ENCODE measurements at places on chromosomes 1 and 21. TPM values are rescaled to one million over a fixed set of nuclear protein-coding genes. Genes with fewer than 3 reads are reported as not detected.

- peak; percentile 95 for DNase-seq
Observed at GRCh38 chr1:45583666-45584350, at the start of gene NASP. NASP (plus strand) TSS chr1:45584041; CDS start chr1:45584147, 106 bp downstream.

DNA sequence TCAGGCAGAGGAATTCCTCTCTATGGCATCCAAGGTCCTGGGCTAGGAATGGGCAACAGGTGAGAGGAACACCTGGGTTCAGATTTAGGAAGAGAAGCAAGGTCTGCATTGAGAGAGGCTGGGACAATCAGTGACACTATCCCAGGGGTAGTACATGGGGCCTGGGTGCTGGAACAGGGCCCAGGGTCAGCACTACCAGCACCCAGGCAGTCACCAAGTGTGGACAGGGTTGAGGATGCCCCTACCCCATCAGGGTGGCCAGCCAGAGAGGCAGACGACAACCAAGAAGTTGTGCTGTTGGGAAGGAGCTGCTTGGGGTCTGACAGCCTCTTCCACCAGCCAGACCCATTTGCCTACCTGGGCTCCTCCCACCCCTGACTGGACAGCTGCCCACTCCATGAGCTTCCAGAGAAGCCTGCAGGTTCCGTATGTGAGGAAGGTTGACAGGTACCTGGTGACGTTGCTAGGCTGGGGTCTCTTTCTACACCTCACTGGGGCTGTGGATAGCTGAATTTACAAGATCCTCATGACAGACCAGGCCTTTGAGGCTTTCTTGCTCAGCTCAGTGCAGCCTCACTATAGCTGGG is 13.9 kb downstream of the CYP4A11 start:
- no peak for DNase-seq

Gene RUNX3
- total RNA-seq, result 18.7 TPM

- no peak for DNase-seq
Observed at GRCh38 chr1:16018749-16019643, 1.2 kb upstream of the HSPB7 start.

Gene FMOD
- total RNA-seq, result 36.6 TPM

DNA sequence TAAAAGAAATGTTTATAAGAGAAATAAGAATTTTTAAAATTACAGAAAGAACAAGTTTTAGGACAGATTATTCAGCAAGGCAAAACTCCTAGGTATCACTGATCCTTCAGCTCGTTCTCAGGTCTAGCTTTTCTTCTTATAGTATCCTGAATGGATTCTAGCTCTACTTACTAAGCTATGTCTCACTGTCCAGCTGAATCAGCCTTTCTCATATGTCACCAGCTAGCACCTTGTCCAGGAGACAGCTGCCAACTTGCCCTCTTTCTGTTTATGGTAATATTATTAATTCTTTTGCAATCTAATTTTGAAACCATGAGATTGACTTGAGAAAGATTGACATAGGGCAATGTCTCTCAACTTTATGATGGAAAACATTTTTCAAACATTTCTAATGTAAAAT is 159.9 kb downstream of the LYPLAL1 start:
- DNase-seq, result no peak

GRCh38 chr1:7676274-7676945 is 94.7 kb upstream of the VAMP3 start:
- DNase-seq, result no peak

GRCh38 chr1:97384294-97384968 is 536.4 kb downstream of the DPYD start:
- no peak for DNase-seq

Gene MEF2D
- 67.2 TPM for total RNA-seq

Gene ECM1
- total RNA-seq, result 60.7 TPM

DNA sequence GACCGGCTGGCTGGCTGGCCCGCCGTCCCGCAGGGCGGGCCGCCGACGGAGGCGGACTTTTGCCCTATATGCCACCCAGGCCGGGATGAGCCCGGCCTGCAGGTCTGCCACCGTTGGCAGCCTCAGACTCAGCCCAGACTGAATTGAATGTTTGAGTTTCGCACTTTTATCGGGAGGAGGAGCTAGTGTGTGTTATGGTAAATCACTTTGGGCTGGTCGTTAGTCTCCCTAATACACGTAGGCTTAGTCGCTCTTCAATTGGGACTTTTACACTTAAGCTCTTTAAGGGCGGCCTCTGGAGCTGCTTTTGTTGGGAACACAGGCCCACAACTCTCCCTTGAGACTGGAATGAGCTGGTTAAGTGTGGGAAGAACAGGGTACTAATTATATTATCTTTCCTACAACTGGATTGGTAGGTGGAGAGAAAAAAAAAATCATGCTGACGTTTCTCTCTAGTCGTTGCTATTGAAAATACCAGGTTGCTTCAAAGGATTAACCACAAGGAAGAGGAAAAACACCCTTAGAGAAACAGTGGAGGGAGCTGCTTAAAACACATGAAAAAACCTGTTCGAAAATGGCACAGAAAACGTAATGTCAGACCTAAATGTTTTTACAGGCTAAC is 1.4 kb upstream of the IRF2BP2 start:
- DNase-seq, result no peak

Gene TENT5C
- total RNA-seq, result 3.4 TPM

DNA sequence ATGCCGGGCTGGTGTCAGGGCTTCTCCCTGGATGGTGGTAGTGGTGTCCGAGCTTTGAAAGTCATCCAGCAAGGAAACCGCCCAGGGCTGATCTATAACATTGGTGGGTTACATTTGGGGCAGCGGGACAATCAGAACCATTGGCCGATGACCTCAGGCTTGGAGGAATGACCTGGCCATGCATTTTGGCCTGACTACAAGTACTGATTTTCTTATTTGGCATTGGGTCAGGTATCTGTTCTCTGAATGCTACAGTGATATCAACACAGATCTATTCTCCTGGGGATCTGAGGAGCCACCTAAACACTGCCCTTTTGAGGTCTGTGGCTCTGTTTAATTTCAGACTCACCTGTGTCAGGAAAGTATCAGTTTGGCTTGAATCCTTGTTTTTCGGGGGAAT is 128.7 kb downstream of the VPS13D start:
- no peak for DNase-seq

GRCh38 chr1:29129916-29130315 is 6.2 kb upstream of the TMEM200B start:
- DNase-seq, result no peak

GRCh38 chr1:76666499-76666898 is 200.8 kb upstream of the ST6GALNAC5 start:
- DNase-seq, result no peak

GRCh38 chr1:67535474-67535873 is 105.3 kb upstream of the SERBP1 start:
- peak; percentile 85 for DNase-seq

Gene MSH4
- total RNA-seq, result not detected

DNA sequence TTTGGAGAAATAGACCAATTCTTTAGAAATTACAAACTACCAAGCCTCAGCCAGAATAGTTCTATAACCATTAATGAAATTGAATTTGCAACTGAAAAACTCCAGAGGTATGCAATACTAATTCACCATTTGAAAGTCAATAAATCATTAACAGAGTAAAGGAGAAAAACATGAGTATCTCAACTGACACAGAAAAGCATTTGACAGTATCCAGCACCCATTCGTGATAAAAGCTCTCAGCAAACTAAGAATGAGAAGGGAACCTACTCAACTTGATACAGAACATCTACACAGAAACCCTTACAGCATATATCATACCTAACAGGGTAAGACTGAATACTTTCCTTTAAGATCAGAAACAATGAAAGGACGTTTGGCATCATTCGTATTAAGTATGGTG is 54.3 kb downstream of the ST6GALNAC5 start:
- no peak for DNase-seq

GRCh38 chr1:63790989-63791388 is 17.2 kb downstream of the ROR1 start:
- no peak for DNase-seq

GRCh38 chr1:87331365-87332241 is 2.9 kb downstream of the LMO4 start:
- DNase-seq, result peak; percentile 87

Gene ACTA1
- 2.6 TPM for total RNA-seq

Gene RNASEL
- 5.2 TPM for total RNA-seq

Gene CNIH3
- 0.57 TPM for total RNA-seq

Gene RNU1-3
- total RNA-seq, result under 0.01 TPM

Gene SPAG17
- total RNA-seq, result 0.45 TPM

DNA sequence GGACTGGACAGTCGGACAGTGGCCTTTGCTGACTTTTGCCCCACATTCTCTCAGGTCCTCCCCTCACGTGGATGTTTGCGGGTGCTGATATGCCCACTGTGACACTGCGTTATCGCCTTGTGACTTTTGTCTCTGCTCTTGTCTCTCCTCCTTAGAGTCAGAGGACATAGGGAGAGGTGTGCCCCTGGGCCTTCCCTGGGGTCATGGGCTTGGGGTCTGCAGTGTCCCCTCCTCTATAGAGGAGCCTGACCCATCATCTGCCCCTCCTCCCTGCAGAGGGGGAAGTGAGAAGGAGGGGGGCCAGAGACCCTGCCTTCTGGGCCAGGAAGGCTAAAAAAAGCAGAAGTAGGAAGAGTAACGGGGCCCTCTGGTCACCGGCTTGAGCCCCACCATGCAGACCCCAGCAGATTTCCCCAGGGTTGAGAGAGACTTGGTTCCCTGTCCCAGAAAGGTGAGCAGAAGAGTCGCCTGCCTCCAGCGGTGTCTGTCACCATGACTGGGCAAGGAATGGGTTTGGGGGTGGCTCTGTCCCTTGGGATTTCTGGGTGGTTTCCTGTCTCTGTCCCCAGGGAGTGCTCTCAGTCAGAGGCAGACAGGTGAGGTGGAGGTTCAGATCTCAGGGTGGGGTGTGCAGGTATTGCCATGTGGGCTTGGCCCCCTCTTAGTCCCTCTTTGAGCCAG is 13.3 kb downstream of the RPS6KA1 start:
- no peak for DNase-seq

DNA sequence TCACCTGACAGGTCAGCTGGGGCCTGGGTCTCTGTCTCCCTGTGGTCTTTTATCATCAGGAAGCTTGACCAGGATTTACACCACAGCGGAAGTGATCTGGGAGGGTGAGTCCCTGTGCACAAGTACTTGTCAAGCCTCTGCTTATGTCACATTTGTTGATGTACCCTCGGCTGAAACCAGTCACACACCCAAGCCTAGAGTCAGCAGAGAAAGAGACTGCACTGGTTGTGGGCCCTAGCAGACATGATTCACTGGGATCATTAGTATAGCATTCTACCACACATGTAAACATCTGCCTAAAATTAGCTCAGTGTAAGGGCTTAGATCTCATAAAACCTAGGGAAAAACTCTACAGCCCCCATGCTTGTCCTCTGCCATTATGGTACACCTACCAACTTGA is 79.3 kb upstream of the LAMC2 start:
- DNase-seq, result no peak

DNA sequence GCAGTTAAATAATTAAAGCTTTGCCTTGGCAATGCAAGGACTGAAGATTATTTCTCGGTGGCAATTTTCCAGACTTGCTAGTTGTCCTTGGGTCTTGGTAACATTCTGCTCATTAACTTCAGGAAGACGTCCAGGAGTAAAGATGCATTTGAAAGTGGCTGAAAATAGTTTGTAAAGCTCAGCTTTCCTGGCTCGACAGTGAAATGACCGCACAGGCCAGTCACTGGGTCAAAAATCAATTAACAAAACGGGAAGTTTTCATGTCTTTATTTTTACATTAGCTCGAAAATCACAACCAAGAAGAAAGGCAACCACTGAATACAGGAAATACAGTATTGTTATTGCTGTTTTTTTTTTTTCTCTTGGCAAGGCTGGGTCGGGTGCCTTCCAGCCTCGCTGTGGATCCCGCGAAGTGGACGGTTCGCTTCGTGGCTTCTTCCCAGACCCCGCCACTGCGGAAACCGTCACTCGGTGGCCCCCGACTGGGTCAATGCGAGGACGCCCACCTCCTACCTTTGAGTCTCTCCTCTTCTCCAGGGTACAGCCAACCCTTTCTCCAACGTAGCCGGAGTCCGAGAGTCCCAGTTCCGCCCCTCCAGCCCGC is 479 bp upstream of the SNX7 start:
- DNase-seq, result no peak

GRCh38 chr1:48688102-48688760 is 88.5 kb downstream of the BEND5 start:
- DNase-seq, result no peak

DNA sequence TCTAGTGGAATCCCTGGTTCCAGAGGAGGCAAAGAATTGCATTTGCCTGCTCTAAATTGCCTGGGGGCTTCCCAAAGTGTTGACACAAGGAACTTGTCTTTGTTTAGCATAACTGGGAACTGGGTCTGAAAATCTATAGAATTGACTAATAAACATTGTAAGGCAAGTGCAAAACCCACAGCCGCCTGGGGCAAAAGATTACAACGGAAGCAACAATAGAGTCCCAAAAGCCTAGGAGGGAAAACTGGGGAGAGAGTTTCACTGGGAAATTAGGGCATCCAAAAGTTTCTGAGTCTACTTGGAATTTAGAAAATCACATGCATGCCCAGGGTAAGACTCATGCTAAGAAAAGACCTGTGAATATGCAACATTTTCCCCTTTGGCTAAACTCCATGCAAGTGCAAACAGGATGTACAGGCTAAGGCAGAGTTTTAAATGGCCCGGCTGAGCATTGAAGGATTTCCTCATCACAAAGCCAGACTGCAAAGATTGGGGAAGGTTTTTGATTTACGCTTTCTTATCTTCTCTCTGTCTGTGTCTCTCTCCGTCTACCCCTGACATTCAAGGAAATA is 725.3 kb upstream of the NCAM2 start:
- no peak for DNase-seq

- no peak for DNase-seq
Observed at GRCh38 chr1:16605532-16606505, 7.5 kb downstream of the NBPF1 start.

- no peak for DNase-seq
Observed at GRCh38 chr1:197222025-197222685, 45.9 kb upstream of the CRB1 start.

Gene SMPDL3B
- total RNA-seq, result 1.8 TPM

DNA sequence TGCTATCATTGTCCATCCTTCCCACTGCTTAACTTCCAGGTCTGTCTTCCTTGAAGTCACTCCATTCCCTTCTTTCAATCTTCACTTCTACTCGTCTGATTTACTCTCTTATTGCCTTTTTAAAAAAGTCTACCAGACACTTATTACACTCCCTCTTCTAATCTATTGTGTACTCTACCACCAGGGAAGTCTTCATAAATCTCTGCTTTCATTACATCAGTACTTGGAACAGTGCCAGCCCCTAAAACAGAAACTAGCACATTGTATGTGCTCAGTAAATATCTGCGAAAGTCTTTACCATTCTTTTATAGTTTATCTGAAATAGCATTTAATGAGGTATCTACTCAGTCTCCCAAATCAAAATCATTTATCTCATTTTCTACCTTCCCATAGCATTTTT is 236.4 kb downstream of the USH2A start:
- no peak for DNase-seq
